GOT3 (cell line): ENCODE measurements at places on chromosomes 3 and 15.

DNA sequence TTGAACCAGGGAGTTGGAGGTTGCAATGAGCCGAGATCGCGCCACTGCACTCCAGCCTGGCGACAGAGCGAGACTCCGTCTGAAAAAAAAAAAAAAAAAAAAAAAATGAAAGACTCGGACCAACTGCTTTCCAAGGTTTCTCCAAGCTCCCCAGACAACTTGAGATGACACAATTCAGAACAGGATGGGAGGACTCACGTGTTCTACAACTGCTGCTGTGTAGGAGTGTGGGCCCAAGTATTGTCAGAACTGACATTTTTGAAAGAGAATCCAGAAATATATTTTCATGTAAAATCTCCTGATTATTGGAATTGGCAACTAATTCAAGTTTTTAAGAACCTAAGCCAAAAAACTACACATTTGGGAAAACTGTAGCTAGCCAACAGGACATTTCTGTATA is 109.5 kb upstream of the ETV5 start:
- no peak for DNase-seq

DNA sequence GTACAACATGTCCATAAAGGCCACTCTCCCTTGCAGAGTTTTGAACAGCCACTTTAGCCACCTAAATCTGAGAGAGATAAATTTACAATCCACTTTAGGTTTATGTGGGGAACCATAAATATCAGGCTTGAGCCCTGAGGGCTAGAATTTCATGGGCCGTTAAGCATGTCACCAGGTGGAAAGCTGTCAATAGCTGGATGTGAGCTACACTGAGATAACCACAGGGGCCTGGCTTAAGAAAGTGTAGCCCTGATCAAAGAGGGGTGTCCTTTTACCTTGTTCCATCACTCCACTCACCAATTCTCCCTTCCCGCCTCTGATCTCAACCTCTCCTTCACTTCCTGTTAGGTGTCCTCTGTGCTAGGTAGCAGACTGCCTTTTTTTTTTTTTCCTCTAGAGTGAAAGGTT is 172.8 kb upstream of the ICE2 start:
- DNase-seq, result no peak

DNA sequence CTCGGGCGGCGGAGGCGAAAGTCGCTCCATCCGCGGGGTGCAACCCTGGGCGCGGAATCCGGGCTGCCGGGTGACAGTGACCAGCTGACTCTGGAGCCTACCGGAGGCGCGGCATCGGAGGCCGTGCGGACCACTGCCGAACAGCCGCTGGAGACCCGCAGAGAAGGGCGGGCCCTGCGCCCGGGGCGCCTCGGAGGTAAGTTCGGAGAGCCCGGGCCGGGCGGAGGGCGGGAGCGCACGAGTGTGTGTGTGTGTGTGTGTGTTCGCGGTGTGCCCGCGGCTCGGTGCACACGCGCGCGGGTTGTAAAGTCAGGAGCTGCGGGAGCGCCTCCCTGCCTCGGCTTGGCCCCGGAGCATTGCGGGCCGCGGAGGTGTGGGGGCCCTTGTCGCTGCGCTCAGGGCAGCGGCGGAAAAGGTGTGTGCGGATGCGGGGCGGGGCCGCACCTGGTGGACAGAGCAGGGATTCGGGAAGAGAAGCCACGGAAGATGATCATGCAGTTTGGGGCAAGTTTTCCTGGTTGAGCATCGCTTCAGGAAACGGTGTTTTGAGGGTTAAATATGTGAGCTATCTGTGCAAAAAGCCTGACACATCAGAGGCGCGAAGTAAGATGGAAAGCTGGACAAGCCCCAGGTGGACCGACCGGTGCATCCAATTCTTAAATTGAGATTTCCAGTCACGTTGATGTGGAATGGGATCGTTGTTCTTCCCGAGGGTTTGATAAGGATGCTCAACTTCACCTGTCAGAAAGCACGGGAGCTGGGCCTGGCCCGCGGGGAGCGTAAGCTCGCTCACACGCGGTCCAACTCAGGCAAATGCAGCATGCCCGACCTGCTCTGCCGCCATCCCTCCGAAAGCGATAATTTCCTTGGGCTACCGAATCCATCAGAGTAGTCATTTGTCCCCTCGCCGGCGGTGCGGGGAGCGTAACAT is 474 bp downstream of the MINAR1 start:
- no peak for DNase-seq

GRCh38 chr3:149401926-149402310 is 24.5 kb upstream of the TM4SF1 start:
- DNase-seq, result no peak

DNA sequence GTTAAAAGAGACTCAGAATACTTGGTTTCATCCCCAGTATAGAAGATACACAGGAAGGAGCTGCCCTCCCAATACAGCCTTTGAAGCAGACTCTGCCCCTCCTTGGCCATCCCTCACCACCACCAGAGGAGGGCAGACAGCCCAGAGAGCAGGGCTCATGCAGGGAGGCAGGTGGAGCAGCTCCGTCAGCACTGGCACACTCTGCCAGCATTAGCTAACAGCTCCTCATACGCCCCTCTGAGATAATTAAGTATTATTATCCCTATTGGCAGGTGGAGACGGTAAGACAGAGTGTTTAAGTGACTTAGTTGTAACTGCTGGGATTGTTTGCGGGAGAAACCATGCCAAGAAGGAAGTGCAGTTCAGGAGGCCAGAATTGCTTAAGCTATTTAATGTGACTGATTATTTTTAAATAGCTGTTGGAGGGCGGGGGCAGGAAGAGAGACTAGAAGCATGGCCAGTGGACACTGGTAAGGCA is 434.0 kb downstream of the EPHB1 start:
- no peak for DNase-seq

DNA sequence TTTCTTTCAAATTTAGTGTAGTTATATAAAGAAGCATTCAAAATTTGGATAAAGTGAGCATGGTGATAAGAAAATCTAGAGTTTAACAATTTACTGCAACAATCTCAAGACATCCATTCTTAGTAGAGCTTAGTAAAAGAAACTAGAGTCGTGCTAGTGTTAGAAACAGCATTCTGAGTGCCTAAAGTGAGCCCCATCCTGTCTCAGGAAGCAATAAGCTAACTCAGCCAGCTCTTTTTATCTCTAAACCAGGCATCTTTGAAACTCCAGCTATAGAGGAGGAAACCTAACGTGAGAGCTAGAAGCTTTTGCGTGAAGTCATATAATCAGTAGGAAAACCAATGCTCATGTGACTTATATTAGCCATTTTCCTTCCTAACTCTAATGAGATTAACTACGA is 1187.1 kb upstream of the EPHA6 start:
- DNase-seq, result no peak

DNA sequence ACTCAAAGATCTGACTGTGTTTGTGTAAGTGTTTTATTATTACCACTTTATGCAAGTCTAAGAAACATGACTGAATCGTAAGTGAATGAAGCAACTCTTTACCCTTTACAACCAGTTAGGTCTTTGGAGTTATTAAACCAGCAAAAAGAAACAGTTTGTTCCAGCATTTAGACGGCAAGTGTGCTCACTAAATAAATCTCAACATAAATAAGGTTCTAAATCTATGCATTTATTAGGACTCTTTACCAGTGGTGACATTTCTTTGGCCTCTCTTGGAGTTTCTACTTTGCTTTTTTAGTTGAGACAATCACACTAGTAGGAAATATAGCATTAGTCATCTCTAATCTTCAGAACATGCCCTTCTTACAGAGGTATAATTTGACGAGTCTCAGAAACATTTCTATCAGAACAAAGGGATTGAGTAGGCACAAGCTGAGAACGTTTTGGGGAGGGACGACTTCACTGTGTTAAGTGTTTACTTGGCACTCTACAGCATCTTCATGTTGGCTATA is 739.9 kb upstream of the NR2F2 start:
- no peak for DNase-seq

GRCh38 chr15:31857194-31857593 is 173.1 kb upstream of the CHRNA7 start:
- no peak for DNase-seq

DNA sequence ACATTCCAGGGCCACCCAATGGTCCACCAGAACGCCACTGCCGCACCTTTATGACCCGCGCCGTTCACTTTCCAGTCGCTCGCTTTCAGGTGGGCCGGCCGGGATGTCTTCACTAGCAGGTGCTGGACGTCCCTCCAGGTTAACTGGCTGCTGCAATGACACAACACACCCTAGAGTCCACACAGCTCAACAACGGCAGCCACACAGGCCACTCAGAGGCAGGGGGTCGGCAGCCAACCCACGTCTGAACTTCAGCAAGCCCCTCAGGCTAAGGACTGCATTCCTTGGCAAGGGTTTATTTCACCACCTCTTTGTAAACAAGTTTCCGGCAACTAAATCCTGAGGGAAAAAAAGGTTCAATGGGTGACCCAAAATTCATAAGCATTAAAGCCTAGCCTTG is 89.2 kb upstream of the SNRPA1 start:
- DNase-seq, result no peak

GRCh38 chr15:64634576-64635498 is 140.6 kb downstream of the RBPMS2 start:
- no peak for DNase-seq
